ENCODE measurements at places on chromosomes 13 and 19. TPM values are rescaled to one million over a fixed set of nuclear protein-coding genes. Genes with fewer than 3 reads are reported as not detected.

GRCh38 chr19:4425537-4425936 is 23.1 kb downstream of the CHAF1A start:
- H3K27me3 ChIP-seq = no peaks in the 10 kb centered on the region
- no peak overlapping the region for H3K27ac ChIP-seq
- H3K36me3 ChIP-seq = peaks cover 42% of the 10 kb centered on the region
- DNase-seq = no peak
- no peak overlapping the region for H3K4me3 ChIP-seq
- no peaks in the 10 kb centered on the region for H3K4me1 ChIP-seq

DNA sequence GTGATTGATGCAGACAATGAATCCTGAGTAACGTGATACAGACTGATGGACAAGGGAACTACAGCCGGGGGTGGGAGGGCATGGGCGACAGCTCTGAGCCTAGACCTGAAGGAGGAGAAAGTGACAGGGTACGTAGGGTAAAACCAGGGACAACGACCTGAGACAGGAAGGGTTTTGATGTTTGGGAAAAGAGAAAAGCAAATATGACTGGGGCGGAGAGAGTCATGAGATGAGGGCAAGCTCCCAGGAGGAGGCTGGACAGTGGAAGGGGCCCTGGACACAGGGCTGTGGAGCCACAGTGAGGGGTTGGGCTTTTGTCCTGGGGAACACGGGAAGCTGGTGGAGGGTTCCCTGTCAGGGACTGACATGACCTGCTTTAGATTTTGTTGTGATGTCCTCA is 34.2 kb downstream of the ZNF611 start:
- DNase-seq = no peak
- no peaks in the 10 kb centered on the region for H3K4me1 ChIP-seq
- no peak overlapping the region for H3K4me3 ChIP-seq
- H3K27me3 ChIP-seq = no peaks in the 10 kb centered on the region
- no peak overlapping the region for H3K27ac ChIP-seq

DNA sequence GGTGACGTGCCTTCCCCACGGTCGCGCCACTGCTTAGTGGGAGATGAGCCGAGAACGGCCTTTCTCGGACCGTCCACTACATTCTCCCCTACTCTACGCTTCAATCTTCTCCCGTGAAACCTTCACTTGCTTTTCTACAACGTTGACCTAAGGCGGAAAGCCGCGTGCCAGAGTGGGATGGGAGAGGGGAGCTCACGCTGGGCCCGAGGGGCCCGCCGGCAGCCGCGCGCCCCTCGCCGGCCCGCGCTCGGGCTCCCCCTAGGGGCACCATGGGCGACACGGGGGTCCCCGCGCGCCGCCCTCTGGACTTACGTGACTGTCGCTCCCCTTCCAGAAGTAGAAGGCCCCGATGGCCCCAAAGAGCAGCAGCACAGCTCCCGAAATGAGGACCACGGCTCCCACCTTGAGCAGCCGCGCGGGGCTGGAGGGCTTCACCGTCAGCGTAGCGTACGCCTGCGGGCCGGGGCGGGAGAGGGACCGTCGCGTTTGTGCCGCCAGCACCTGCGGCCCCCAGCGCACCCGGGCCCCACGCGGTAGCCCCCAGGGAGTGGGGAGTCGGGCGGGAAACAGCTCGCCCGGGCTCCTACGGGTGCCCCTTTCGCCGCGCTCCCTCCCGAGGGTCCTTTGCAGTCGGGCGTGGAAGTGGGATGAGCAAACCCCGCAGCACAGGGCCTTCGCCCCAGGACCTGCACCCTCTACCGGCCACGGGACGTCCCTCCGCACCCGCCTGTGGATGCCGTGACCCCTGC is 727 bp downstream of the CNMD start:
- DNase-seq = no peak
- no peaks in the 10 kb centered on the region for H3K36me3 ChIP-seq
- H3K27ac ChIP-seq = no peak overlapping the region
- no peaks in the 10 kb centered on the region for H3K4me1 ChIP-seq

GRCh38 chr19:50341091-50341564 is 12.0 kb upstream of the KCNC3 start:
- H3K4me3 ChIP-seq = no peak overlapping the region
- no peak overlapping the region for H3K27ac ChIP-seq
- no peak for DNase-seq
- no peaks in the 10 kb centered on the region for H3K36me3 ChIP-seq
- no peaks in the 10 kb centered on the region for H3K4me1 ChIP-seq

- H3K27ac ChIP-seq = no peak overlapping the region
- H3K36me3 ChIP-seq = no peaks in the 10 kb centered on the region
- H3K27me3 ChIP-seq = no peaks in the 10 kb centered on the region
- H3K4me3 ChIP-seq = no peak overlapping the region
Measured at GRCh38 chr13:79486433-79487188, 5.7 kb downstream of the NDFIP2 start.

DNA sequence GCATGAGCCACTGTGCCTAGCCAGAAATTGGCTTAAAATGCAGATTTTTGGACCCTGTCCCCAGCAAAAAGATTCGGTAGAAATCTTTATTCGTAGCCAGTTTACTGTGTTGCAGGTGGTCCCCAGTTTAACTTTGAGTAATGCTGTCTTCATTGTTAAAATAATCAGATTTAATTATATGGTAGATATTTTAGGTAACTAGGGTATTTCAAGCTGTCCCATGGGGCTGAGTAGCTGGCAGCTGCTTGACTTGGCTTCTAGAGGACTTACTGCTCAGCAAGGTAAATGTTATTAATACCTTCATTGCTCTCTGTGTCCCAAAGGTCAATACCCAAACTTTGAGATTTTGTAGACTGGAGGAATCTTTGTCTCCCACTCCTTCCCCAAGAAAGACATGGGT is 21.1 kb downstream of the LSM14A start:
- H3K27ac ChIP-seq = no peak overlapping the region
- no peak overlapping the region for H3K4me3 ChIP-seq
- DNase-seq = no peak
- no peaks in the 10 kb centered on the region for H3K36me3 ChIP-seq
- H3K4me1 ChIP-seq = peaks cover 27% of the 10 kb centered on the region

Gene ZNF358
- polyA plus RNA-seq = 110 TPM

Gene TTC9B
- not detected for polyA plus RNA-seq

Data from psoas muscle (tissue), 8 donors.